ENCODE measurements at places on chromosomes 6 and 20.

DNA sequence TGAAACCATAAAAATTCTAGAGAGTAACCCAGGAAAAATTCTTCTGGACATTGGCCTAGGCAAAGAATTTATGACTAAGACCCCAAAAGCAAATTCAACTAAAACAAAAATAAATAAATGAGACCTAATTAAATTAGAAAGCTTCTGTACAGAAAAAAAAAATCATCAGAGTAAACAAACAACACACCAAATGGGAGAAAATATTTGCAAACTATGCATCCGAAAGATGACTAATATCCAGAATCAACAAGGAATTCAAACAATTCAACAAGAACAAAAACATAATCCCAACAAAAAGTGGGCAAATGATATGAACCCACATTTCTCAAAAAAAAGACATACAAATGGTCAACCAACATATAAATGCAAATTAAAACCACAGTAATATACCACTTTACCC, 242.6 kb upstream of the CDYL start:
- no peak for DNase-seq

- DNase-seq, result peak; percentile 67
These were observed 14.7 kb downstream of the KLHL32 start for GRCh38 chr6:96939007-96939805.

DNA sequence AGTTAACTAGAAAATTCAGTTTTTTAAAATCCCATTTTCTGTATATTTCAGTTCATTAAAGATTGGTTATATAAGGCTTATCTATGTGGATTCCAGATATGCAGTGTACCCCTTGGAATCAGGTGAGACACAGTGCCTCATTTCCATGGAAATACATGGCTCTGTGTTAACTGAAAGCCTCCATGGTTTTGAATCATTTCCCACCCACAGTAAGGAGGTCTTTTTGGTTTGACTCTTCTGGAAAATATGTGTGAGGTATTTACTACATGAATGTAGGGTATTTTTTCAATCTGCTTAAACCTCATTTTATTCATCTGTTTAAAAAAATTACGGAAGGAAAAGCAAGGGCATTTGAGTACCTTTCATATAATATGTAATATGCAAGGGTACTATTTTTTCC, 25.5 kb downstream of the RNF144B start:
- DNase-seq, result no peak

GRCh38 chr6:118594877-118595276, 46.8 kb downstream of the PLN start:
- no peak for DNase-seq

DNA sequence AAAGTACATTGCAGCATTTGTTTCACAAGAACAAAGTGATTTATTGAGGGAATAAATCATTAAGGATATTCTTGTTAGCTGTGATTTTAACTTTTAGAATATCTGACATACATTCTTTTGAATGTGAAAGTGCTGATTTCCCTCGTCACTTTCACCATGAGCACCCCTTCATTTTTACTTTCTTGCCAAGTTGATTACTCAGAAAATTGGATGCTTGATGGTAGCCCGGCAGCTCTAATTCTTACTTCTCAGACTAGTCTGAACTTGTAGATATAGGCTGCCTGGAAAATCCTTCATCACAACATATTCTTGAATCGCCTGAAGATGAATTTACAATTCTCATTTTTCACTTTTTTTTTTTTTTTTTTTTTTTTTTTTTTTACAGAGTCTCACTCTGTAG, 147.1 kb upstream of the SMLR1 start:
- no peak for DNase-seq

DNA sequence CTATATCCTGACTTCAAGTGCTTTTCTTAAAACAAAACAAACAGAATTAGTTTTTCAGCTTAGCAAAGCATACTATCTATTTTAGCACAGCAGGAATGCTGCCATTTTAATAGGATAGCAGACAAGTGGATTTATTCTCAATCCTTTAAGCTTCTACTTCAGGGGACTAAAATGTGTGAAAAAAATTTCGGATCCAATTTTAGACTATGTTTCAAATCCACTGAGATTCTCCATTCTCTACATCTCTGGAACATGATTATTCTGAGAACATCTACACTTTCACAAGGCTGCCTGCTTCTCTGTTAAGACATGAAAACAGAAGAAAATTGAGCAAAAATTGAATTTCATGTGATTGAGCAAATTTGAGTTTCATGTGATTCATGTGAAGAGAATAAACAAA, 1321.3 kb downstream of the HACE1 start:
- no peak for DNase-seq

DNA sequence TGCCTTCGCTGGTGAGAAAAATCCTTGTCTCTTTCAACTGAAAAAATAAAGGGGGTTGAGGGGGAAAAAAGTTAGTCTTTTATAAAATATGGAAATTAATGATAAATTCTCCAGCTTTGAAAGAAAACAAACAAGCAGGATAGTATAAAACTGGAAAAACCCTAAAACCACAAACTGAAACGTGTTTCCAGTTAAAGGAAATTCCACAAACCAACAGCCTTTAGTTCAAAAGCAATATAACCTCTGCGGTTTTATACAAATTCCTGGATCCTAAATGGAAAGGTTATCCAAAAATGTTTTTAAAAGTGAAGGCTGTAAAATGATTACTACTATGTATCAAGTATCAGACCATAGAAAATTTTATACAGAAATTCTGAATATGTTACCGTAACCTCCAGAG, 55.6 kb downstream of the BMP5 start:
- DNase-seq, result no peak

GRCh38 chr20:43408848-43409576, 48.7 kb upstream of the SRSF6 start:
- peak; percentile 49 for DNase-seq

DNA sequence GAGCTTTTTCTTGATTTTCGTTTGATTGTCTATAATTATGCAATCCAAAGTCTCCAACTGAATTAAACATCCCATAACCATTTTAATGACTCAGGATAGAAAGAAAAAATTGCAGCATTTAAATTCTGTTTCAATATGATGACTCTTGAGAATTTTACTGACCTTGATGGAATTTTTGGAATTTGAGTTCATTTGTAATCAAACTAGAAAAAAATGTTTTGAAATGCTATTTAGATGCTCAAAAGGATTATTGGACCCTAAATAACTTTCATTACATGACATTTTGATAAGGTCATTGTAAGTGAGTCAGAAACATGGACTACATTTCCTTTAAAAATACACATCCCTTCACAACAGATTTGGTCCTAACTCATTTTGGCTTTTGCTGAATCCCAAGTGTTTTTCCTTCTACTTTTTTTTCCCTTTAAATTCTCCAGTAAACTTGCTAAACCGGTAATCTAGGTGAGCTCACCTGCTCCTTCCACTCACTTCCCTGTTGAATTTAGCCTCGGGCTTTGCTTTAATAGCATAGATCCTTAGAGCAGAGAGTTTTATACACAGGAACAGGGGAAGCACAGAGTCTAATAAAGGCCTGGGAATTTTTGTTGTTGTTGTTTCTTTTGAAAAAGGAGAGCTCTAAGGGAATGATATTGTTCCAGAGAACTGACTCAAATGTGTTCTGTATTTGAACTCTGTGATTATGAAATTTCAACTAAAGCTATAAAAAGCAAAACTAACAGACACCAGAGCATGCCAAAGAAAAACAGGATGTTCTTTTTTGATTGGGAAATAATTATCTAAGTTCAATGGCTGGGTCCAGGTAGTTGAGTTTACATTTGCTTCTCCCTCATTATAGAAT, 1088.2 kb upstream of the CITED2 start:
- DNase-seq, result peak; percentile 54

GRCh38 chr6:41638935-41639808, 904 bp downstream of the MDFI start:
- DNase-seq, result no peak

GRCh38 chr6:25137916-25138232, 141.3 kb upstream of the CARMIL1 start:
- DNase-seq, result no peak

GRCh38 chr6:116456106-116456505, 5.1 kb upstream of the CALHM6 start:
- no peak for DNase-seq

- no peak for DNase-seq
These were observed 14.0 kb downstream of the PAQR8 start for GRCh38 chr6:52375780-52376556.

GRCh38 chr6:4775494-4776130, 592 bp upstream of the CDYL start:
- DNase-seq, result peak; percentile 78

GRCh38 chr6:45704056-45704800, 311.4 kb downstream of the CLIC5 start:
- DNase-seq, result no peak

DNA sequence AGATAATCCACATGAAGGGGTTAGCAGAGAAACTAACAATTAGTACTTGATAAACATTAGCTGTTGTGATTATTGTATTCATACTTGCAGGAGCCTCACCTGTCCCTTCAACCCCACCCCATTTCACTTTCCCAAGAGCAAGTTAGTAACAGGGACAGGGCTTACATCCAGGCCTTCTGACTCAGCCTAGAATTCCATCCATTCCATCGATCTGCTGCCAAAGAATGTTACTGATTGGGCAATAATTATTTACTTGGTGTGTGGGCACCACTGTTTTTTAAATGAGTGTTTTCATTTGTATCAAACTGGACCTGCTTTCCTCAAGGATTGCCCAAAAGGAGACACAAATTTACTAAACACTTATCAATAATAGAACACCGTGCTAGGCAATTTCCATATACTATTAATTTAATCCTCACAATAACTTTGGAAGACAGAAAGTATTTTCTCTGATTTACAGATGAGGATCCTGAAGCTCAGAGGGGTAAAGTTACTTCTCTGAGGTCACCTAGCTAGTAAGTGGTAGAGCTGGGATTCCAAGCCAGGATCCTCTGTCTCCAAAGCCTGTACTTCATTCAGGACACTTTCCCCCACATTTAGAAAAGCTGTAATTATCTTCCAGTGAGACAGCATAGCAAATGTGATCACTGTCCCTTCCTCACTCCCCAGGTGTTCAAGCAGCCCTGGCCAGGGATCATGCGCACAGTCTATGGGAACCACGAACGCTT, 32.8 kb downstream of the GSS start:
- peak; percentile 22 for DNase-seq

GRCh38 chr6:52541135-52541534, 35.7 kb downstream of the TRAM2 start:
- no peak for DNase-seq

DNA sequence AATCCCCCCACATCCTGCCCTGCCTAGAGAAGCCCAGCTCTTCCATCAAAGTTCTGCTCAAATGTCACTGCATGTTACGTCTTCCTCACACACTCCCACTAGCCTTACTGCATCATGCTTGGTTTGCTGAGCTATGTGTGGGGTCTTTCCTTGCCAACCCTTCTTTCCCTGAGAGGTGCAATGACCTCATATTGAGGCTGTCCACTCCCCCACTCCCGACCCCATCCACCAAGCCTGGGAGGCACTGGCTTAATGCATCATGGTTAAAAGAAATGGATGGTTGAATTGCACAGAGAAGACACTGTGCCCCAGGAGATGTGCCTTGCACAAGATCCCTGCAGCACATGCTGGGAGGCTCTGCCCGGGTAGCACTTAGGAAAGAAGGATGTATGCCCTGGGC, 7.7 kb upstream of the IRF4 start:
- no peak for DNase-seq

- no peak for DNase-seq
These were observed 401.7 kb downstream of the ESR1 start for GRCh38 chr6:152209211-152209610.

GRCh38 chr20:63785691-63786131, 45.4 kb downstream of the ZBTB46 start:
- no peak for DNase-seq

DNA sequence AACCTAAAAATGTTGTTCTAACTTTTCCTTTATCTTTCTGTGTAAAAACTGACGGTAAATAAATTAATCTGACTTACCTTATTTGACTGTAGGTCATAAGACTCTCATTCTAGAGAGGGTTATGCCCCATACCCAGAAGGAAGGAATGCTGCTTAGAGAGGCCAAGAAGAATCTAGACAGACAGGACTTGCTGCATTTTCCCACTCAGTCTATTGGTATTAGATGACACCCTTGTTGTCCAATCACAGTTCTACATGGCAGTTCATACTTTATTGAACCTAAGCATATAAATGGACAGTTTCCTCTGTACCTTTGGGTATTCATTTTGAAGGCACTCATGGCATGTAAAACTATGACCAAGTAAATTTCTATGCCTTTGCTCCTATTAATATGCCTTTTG, 359.6 kb upstream of the ID4 start:
- DNase-seq, result no peak

DNA sequence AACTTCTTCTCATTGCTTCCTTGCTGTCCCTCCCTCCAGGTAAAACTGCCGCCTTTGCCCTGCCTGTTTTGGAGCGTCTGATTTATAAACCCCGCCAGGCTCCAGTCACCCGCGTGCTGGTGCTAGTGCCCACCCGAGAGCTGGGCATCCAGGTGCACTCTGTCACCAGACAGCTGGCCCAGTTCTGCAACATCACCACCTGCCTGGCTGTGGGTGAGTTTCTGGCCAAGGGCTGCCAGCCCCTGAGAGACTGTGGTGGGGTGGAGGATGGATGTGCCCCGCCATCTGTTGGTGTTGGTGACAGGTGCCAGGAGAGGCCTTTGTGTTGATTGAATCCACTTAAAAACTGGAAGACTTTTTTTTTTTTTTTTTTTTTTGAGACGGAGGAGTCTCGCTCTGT, 9.5 kb downstream of the DDX27 start:
- DNase-seq, result no peak

DNA sequence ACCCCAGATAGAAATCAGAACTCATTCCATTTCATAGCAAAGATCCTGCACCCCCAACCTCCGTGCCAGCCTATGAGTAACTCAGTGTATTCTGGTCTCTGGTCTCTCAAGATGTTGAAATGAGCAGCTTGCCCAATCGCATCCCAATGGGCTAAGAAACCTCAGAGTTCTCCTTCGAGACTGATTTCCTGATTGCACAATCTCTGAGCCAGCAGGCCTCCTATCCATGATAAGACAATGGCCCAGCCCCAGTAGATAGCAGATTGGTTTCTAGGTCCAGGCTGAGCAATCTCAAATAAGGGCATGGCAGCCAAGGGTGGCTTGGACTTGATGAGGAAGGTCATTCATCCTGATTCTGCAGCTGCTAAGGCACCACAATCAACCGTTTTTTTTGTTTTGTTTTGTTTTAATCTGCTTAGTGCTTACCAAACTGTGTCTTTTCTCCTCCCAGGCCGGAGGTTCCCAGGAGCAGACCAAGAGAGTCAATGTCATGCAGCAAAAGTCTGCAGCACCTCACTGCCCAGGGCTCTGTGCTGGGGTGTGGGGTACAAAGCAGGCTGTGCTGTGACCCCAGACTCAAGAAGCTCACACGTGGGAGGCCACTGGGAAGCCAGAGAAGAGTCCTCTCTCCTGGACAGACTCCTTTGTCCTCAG, 125.1 kb upstream of the NXT1 start:
- DNase-seq, result no peak
